GM03348 (cell line): ENCODE measurements at places on chromosomes 6 and 20.
A peak's percentile ranks its signal among the peaks of the same experiment; 100 is the strongest.

DNA sequence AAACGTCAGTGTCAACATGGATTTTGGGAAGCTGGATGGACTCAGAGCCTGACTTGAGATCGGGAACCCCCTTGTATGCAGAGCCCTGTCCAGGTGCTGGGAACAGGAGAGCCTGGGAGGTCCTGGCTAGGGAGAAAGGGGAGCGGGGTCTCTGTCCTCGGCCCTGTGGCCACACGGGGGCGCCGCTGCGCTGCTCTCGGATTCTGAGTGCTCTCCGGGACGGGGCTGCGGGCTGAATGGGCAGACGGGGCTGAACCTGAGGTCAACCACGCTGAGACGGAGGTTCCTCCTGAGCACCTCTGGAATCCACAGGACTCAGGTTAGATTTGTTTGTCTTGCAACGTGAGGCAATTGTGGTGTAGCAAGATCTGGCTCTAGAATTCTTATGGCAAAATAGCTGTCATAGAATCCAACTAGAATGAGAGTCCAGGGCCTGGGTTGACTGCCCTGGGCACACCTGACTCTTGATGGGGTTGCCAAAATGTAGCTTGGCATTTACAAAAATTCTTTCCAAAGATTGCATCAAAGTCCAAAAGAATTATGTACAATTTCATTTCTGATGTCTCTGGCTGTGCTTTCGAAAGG, 20.6 kb upstream of the HLA-F start:
- peak; percentile 37 for DNase-seq

- no peak for DNase-seq
Observed at GRCh38 chr20:44024820-44025580, 110.3 kb downstream of the TOX2 start.

DNA sequence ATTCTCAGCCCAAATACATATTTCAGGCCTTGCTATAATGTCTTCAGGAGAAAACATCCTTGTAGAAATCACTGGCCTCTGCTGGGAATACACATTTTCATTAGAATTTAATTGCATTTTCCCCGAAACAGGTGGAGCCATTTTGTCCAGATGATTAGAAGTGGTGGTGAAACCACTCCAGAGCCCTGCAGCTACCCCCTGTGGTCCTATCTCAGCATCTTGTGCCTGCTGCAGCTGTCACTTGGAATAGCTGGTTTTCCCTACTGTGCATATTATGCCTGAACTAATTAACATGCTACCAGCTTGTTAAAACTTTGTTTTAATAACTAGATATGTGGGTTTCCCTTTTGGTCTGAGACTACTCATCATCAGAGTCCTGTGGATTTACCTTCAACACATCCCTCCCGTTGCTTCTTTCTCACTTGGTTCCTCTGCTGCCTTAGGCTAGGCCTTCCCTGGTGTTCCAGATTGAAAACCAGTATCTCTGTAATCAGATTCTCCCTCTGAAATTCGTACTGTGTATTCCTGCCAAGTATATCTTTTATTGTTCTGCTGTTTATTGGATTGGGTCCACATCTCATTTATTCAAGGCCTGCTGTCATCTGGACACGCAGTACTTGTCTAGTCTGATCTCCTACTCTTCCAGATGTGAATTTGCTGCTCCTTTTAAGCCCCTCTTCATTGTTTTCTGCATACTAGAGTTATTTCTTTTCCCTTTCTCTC, 15.2 kb downstream of the DNAH8 start:
- no peak for DNase-seq

DNA sequence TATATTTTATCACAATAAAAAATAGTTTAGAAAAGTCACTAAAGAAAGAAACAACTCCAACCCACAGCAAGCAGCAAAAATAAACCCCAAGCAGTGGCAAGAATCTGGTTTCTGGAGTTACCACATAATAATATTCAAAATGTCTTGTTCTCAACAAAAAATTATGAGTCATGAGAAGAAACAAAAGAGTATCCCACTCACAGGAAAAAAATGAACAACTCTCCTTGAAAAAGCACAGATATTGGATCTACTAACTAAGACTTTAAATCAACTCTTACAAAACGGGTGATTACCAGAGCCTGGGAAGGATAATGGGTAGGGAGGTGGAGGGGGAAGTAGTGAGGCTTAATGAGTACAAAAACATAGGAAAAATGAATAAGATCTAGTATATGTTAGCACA, 425.6 kb downstream of the PLCB1 start:
- DNase-seq, result peak; percentile 24

DNA sequence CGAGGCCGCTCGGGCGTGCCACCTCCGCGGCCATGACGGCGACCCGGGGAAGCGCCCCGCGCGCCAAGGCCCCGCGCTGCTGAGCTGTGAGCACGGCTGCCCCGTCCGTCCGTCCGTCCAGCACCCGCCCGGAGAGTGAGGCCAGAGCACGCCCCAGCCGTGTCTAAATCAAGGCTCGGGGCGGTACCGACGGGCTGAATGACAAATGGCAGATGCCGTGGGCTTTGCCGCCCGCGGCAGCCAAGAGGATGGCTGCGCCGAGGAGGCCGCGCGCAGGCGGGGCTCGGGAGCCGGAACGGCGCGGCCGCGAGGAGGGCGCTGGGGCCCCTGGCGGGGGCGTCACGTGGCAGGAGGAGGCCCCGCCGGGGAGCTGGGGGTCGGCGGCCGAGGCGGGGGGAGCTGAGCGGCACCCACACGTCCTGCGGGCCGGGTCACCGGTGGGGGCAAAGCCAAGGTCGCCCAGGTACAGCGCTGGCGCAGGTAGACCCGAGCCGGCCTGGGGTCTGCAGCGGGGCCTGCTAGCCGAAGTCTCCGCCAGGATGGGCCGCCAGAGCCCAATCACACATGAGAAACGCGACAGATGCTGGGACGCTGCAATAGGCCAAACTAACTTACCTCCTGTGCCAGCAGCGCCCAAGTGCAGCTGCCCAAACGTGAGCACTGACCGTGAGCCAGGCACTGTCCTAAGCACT, at the start of gene PLAGL1:
Gene PLAGL1 (minus strand): TSS at position 140 of the 692 bp plus-strand sequence. CDS start 60,123 bp downstream, outside the sequence.
- DNase-seq, result peak; percentile 80

GRCh38 chr6:127635091-127635490, 58.1 kb downstream of the C6orf58 start:
- DNase-seq, result no peak

GRCh38 chr6:32666420-32667300, at the start of gene HLA-DQB1:
Gene HLA-DQB1 (minus strand): TSS chr6:32666657. CDS start chr6:32666607, 50 bp downstream.
- peak; percentile 43 for DNase-seq

GRCh38 chr6:4559281-4559875, 216.8 kb upstream of the CDYL start:
- no peak for DNase-seq

DNA sequence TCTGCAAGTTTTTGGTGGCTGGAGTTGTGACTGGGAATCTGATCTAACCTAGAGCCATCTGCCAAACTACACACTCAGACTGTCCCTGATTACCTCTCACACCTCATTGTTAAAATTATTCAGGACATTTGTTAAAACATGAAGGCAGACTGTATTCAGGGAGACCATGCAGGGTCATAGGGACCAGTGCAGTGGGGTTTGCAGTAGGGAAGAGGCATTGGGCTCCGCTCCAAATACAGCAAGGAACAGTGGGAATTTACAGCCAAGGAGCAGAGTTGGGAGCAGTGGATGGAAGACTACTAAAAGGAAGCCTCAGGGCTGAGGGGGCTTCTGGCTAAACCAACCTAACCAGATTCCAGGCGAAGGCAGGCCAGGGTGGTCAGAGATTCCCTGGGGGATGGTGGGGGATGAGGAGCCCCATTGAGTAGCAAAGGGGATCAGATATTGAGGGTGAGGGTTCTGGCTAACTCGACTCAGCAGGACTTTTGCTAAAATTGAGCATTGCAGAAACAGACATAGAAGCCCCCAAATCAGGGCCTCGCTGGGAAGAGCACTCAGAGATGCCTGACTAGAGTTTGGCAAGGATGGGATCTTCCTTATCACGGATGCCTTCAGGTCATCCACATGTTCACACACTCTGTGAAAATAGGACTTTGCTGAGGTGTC, 172.0 kb downstream of the ZDHHC14 start:
- DNase-seq, result no peak

DNA sequence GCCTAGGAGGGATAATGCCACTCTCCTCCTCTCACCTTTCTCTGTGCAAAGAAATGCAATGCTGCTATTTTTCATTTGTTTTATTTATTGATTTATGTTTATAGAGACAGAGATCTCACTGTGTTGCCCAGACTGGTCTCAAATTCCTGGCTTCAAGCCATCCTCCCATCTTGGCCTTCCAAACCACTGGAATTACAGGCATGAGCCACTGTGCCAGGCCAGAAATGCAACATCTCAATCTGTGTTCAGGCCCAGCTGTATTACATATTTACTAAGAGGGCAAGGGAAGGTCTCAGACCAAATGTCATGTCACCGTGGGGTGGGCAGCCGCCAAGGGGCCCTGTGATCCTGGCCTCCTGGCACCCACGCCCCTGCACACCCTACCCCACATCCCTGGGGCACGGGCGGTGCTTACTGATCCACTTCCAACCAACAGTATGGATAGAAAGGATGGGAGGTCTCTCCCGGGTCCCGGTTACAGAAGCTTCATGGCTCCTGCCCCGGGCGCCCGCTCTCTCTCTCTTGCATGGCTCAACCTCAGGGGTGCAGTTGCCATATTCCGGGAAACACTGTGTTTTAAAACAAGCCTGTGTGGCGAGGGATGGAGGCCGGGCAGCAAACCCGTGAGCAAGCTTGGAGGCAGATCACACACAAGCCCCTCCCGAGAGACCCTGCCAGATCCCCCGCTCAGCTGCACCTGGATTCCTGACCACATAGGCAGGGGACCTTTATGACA, 111.8 kb downstream of the AGPAT4 start:
- DNase-seq, result peak; percentile 69

- peak; percentile 45 for DNase-seq
Observed at GRCh38 chr6:160141001-160141726, 19.5 kb downstream of the SLC22A1 start.

DNA sequence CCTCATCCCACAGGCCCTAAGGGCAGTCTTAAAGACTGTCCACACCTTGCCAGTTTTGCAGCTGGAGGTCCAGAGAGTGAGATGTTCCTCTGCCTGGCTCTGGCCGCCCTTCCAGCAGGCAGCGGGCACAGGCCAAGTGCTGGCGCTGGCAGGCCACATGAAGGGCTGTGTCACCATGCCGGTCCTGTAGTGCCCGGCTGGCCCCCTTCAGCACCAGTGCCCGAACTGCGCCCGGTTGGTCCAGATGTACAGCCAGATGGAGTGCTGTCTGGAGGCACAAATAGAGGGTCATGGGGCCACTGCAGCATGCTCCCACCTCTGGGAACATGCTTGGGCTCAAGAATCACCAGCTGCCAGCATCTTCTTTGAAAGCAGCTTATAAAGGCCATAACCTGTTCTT, 3.8 kb downstream of the NFKBIE start:
- no peak for DNase-seq

GRCh38 chr20:59356662-59357165, 56.3 kb downstream of the EDN3 start:
- DNase-seq, result no peak

GRCh38 chr20:4130404-4131189, 115.2 kb upstream of the RNF24 start:
- peak; percentile 50 for DNase-seq

GRCh38 chr20:34720266-34720665, 16.1 kb downstream of the TP53INP2 start:
- DNase-seq, result no peak

GRCh38 chr6:14472986-14473337, 355.4 kb downstream of the CD83 start:
- peak; percentile 41 for DNase-seq

GRCh38 chr6:90892271-90892670, 305.4 kb upstream of the MAP3K7 start:
- DNase-seq, result no peak

DNA sequence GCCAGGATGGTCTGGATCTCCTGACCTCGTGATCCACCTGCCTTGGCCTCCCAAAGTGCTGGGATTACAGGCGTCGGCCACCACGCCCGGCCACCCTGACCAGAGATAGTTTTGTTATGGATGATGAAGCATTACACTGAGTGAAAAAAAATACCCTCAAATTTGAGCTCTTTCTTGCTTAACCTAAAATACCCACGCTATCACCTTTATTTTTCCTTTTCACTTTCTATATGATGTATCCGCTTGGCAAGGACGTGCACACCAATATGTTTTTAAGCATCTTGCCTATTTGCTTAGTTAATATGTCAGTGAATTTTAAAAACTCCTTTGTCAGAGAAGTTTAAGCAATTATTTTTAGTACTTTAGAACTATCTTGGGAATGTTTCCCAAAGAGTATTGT, 150.4 kb downstream of the INSM1 start:
- DNase-seq, result no peak

- DNase-seq, result peak; percentile 72
Observed at GRCh38 chr6:26087284-26088115, at the start of gene HFE. Gene HFE (plus strand): TSS chr6:26087429. CDS start chr6:26087441, 12 bp downstream.

DNA sequence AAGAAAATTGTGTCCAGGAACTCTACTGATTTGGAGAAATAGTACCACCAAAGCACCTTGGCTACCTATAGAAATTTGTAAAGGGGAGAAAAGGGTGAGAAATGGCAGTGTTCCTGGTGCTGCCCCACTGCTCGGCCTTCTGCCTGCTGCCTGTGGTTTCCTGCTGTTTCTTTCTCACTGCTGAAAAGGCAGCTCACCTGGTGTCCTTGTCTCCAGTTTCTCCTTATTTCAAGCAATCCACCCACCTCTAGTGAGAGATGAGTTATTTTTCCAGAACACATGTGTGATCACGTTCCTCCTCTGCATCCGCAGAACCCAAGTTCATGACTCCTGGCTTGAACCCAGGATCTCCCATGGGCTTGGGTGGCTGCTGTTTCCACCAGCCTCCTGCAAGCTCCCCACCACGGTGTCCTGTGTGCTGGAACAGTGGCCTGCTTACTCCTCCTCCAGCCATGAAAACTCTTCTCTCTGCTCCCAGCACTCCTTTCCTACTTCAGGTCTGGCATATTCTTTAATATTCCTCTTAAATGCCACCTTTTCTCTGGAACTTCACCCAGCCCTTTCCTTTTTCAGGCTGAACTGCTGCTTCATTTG, 48.9 kb downstream of the ELOVL2 start:
- DNase-seq, result no peak

DNA sequence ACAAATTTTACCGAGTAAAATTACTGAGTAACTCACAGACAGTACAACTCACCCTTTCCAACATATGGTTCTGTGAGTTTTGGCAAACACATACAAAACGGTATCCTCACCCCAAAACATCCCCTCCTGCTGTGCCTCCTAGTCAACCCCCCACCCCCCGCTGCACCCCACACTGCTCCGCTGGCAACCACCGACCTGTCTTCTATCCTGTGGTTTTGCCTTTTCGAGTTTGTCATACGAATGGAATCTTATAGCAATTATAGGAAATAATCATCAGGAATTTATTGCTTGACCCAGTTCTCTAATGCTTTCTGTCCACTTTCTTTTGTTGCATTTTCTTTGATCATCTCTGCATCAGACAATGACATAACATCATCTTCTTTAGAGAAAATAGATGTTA, 312.3 kb downstream of the KIF16B start:
- DNase-seq, result peak; percentile 52

- DNase-seq, result no peak
Observed at GRCh38 chr6:142507065-142507464, 205.3 kb downstream of the ADGRG6 start.

DNA sequence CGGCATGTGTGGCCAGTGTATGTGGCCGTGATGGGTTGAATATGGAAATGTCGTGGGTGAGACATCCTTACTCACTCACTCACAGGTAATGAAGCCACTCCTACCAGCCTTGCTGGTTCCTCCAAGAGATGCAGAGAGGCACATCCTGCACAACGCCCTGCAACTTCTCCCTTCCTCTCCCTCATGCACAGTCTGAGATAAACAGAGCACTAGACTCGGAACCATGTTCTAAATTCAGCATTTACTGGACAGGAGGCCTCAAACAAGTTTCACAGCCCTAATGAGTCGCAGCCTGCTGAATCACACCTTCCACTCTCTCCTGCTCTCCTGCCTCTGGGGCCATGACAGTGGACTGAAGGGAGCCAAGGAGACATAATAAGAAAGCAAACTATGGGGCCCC, 91.2 kb downstream of the ISM1 start:
- DNase-seq, result no peak
